ENCODE measurements at places on chromosomes 3 and 15.

- DNase-seq: no peak
Observed at GRCh38 chr3:13249664-13250390, 170.3 kb downstream of the NUP210 start.

DNA sequence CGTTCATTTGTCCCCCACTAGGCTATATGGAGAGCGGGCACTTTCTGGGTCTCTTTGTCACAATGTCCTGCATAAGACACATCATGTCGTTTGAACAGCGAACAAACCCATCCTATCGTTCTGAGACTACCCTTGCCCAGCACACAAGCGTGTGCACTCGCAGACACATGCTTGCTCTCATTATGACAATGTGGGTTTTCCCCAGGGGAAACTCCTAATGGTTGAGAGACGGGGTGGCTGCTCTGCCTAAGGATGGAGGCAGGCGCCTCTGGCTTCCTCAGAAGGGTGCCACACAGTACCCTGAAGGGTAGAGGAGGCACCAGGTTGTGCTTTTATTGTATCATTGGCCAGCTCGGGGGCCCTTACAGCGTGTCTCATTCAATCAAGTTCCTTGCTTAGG, 51.0 kb upstream of the MYZAP start:
- no peak for DNase-seq

DNA sequence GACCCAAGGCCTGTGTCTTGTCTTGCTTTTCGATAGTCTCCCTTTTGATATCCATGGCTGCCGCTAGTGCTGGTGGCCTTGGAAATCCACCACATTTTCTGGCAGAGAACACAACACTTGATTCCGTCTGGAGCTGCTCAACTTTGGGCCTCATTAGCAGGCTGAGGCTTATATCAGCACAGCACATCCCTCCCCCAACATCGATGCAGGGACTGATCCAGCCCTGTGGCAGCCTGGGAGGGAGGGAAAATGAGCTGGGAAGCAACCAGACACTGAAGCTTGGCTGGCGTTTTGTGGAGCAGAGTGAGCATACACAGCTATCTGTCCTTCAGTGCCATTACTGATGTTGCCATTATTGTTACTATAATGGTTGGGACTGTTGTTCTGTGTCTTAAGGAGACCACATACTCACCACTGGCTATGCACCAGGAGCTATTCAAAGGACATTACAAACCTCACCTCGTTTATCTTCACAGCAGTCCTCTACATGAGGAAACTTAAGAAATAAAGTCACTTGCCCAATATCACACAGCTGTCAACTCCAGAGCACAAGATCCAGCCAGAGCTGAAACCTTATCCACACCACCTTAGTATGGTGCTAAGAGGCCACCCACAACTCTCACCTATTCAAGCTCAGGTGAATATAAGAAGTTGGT, 102.9 kb downstream of the SUCLG2 start:
- DNase-seq: no peak

- no peak for DNase-seq
Observed at GRCh38 chr3:81581966-81582599, 179.4 kb downstream of the GBE1 start.
